Esophagus squamous epithelium (tissue), 5 donors: ENCODE measurements at places on chromosomes 7 and 10.

DNA sequence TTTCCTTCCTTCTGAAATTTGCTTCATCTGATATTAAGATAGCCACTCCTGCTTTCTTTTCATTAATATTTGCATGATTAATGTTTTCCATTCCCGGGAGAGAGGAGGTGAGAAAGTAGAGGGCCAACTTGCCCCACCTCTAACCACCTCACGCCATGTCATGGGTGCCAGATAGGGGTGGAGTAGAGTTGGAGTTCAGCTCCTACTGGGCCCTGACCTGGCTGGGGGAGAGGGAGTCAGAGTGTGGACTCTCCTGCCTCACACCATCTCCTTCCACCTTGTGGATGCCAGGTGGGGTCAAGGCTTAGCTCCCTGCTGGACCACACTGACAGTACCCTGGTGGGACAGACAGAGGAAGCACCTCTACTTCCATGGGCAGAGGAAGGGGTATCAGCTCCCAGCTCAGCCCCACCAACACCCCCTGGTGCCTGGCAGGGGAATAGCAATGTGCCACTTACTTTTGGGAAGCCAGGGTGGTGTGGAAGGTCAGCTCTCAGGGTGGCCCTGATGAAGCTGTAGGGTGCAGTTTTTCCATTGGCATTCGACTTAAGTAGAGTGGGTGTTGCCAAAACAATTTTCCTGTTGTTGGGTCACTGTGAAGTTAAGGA, 28.0 kb downstream of the CHST12 start:
- no peak for DNase-seq

- no peak for DNase-seq
These were observed 39.0 kb upstream of the IFRD1 start for GRCh38 chr7:112411186-112411795.

DNA sequence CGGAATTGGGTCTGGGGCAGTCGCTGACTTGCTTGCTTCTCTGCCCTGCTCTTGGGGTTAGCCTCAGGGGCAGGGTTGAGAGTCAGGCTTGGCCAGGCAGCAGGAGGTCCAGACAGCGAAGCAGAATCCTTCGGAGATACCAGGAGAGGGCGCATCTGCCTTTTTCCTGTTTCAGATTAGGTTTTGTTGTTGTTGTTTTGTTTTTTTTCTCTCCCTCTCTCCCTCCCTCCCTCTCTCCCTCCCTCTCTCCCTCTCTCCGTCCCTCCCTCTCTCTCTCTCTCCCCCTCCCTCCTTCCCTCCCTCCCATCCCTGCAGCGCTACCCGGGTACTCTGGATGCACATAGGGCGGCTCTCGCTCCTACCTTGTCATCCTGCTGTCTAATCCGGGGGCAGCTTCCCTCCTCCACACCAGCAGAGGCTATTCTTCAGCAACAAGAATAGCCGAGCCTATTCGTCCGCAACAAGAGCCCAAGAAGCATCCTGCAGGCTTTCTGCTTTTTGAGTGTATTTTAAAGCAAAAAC, 758 bp upstream of the OPTN start:
- no peak for DNase-seq

- peak; percentile 18 for DNase-seq
These were observed 875 bp upstream of the HECTD2 start for GRCh38 chr10:91409069-91409868.

GRCh38 chr7:51344406-51345138, 28.0 kb upstream of the COBL start:
- no peak for DNase-seq

- no peak for DNase-seq
These were observed 153.8 kb downstream of the PLPP4 start for GRCh38 chr10:120610791-120611190.
